RWPE1 (cell line): ENCODE measurements at places on chromosomes 16 and 17.

- DNase-seq, result no peak
These were observed 12.3 kb downstream of the MEIOB start for GRCh38 chr16:1859650-1860049.

DNA sequence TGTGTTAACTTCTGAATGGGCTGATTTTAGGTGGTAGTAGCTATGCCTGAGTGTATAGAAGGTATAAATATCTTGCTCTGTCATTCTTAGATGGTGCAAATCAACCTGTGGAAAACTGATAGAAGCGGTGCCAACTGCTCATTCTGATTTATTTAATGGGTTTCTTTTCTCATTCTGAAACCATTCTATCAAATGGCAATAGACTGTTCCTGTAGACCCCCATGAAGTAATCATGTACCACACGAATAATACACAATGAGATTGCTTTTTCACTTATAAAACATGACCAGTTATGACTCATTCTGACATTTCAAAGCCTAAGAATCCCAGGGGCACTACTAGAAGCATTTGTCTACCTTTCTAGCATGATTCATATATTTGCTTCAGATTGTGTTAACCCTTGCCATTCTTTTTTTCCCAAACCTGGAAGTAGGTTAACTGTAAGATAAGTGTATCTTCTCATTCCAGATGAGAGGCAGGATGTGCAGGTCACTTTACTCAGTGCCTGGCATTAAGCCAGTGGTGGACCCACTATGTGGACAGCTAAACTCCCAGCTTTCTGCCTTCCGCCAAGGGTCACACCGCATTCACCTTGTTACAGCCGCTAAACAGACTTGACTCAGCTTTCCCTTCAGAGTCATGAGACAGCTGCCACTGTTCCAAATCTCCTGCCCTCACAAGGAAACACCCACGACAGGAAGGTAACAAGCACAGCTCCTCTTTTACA lies 16.4 kb upstream of the SLC16A11 start:
- peak; percentile 90 for DNase-seq

GRCh38 chr16:60061396-60061795 lies 1327.3 kb upstream of the GOT2 start:
- DNase-seq, result no peak

GRCh38 chr16:26220894-26221293 lies 529.1 kb downstream of the HS3ST4 start:
- DNase-seq, result no peak

- DNase-seq, result peak; percentile 33
These were observed 1.4 kb downstream of the ZNF668 start for GRCh38 chr16:31072540-31073141.

DNA sequence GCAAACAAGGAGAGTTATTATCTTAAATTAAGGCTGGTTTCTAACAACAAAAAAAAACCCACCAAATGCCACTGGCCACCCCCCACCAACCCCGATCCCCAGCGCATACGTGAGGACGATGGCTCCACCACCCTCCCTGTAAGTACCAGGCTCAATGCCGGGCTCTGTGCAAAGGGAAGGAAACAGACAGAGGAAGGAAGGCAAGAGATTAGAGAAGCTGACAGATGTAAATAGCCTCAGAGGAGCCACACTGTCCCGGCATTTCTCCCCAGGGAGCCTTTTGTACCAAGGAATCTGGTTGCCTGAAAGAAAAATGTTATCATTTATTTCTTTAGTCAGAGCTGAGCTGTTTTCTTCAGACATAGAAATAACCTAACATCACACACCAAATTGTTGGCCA lies 13.1 kb downstream of the SOST start:
- DNase-seq, result no peak

DNA sequence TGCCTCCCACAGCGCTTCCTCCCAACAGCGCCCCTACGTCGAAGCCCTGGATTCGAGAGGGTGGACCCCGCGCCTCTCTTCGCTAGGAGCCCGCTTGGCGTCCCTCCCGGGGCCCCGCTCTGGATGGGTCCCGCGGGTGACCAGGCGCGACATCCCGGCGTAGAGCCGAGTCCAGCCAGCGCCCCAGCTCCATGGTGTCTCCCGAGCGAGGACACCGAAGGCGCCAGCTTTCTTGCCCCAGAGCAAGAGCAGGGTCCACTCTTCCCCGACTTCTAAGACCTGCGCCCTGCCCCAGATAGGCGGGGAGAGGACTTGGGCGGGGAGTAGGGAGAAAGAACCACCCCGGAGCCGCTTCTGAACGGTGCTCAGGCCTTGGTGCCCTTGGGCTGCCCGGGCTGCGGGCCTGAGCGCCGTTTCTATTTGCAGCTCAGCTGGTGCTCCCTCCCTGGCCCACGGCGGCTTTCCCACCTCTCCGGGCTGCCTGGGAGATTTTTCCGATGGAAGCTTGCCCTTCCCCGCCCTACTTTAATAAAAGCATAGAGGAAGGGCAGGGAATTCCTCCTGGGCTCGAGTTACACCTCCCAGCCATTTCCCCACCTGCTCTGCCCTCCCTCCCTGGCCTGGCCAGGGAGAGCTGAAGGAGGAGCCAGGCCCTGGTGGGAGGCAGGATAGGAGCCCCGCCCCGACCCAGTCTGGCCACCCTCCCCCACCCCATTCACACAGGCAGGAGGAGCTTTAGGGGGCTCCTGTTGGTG lies 1.8 kb downstream of the MMP15 start:
- peak; percentile 70 for DNase-seq

DNA sequence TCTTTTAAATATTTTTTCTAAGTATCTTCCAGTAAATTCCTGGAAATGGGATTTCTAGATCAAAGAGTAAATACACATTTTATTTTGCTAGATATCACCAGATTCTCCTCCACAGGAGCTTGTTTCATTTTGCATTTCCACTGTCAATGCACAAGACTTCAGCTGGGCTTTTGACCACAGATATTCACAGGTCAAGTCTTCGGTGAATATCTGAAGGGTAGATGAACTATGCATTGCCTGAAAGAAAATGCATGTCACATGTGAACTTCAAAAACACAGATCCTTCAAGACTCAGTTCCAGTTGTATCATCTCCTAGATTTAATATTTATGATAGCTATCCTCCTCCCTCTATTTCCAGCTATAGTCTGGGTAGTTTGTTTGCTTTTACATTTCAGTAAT lies 963.6 kb upstream of the GOT2 start:
- no peak for DNase-seq

GRCh38 chr17:61584266-61584665 lies 6.8 kb downstream of the NACA2 start:
- DNase-seq, result no peak

- no peak for DNase-seq
These were observed 2.0 kb downstream of the KCTD2 start for GRCh38 chr17:75049057-75049456.
